H1 (cell line): ENCODE measurements at places on chromosomes 11 and 22. TPM values are rescaled to one million over a fixed set of nuclear protein-coding genes. Genes with fewer than 3 reads are reported as not detected.

GRCh38 chr11:39113606-39114005 lies 2345.8 kb downstream of the LRRC4C start:
- DNase-seq = no peak

The TMPRSS6 gene
- total RNA-seq = not detected in 2 replicates

GRCh38 chr11:130675371-130675821 lies 227.0 kb downstream of the ADAMTS15 start:
- no peak for DNase-seq

- DNase-seq = no peak
These were observed 11.5 kb upstream of the CDKN1C start for GRCh38 chr11:2897048-2897447.

- no peak for DNase-seq
These were observed 170.1 kb downstream of the IGLL1 start for GRCh38 chr22:23409976-23410375.

The MS4A3 gene
- not detected in 2 replicates for total RNA-seq

GRCh38 chr22:20751185-20751851 lies 22.6 kb upstream of the SERPIND1 start:
- DNase-seq = no peak

The OR5B21 gene
- not detected in 2 replicates for total RNA-seq

DNA sequence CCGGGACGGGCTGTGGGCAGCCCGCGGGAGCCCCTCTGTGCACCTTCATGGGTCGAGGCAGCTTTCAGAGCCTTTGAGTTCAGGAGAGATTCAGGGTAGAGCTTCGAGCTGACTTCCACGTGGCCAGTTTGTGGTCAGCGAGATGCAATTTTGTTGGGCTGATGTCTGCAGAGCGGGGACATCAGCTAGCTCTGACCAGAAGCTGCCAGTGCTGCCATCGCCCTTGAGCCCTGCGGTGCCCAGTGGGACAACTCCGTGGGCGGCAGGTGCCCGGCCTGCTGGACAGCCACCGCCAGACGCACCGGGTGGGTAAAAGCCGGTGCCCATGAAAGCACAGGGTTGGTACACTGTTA lies 719 bp downstream of the TALDO1 start:
- DNase-seq = no peak

DNA sequence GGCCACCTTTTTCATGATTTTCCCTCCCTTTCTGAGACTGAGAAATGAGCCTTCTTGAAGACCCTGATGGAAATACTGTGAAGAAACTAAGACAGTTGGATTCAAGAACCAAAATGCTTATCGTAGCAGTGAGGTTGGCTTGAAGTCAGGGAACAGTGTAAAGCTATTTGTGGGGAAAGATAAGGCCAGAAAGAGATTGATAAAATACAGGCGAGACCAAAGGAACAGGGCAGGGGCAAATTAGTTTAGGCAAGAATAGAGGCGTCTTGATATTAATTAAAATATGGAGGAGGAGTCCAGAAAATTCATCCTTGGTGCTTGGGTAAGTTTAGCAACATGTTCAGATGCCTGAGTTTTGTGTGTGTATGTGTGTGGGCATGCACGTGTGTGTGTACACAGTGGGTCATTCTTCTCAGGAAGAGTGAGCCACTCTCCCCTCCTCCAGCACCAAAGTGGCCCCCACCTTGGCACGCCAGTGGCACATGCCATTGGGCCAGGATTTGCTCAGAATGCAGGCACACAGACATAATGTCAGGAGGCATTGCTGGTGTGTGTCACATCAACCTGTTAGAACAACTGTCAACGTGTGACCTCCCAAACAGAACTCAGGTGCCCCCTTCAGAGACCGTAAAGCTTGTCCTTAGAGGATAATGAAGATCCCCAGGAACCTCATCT lies 3.9 kb upstream of the EHF start:
- no peak for DNase-seq

The OR10A2 gene
- not detected in 2 replicates for total RNA-seq

DNA sequence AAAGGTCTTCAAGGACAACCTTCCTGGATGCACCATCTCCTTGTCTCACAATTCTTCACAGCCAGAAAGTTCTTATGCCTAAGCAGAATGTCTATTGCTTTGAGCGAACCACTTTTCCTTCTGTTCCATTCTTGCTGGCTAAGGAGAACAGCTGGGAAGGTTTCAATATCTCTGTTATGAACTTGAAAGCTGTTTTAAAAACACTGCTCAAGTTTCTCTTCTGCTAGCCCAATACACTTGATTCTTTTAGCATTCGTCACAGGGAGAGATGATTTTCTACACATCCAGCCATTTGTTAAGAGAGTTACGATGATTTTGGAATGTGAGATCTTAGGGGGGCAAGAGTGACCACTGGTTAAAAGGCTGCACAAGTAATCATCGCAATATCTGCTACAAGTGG lies 249.3 kb downstream of the KIRREL3 start:
- no peak for DNase-seq
